Large intestine (tissue), 12 donors: ENCODE measurements at places on chromosomes 7 and 10. TPM values are rescaled to one million over a fixed set of nuclear protein-coding genes. Genes with fewer than 3 reads are reported as not detected.

DNA sequence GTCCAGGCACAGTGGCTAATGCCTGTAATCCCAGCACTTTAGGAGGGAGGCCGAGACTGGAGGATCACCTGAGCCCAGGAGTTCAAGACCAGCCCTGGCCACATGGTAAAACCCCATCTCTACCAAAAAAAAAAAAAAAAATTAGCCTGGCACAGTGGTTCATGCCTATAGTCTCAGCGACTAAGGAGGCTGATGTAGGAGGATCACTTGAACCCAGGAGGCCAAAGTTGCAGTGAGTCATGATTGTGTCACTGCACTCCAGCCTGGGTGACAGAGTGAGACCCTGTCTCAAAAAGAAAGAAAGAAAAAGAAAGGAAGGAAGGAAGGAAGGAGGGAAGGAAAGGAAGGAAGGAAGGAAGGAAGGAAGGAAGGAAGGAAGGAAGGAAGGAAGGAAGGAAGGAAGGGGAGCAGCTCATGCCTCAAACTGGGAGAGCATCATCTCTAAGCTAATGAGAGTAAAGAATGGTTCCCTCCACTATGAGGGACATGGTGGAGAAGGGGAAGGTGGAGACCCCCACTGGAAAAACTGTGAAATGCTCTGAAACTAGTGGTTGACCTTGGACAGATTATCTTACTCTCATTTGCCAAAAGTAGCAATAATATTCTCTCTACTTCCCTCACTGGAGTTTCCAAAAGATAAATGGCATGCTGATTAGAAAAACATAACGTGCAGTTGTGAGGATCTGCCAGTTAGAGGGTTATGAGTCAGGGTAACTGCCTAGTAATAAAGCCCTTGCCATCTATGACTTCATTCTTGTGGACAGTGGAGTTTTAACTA lies 16.8 kb downstream of the GIMAP5 start:
- no peak overlapping the region for H3K27ac ChIP-seq
- peaks cover 5% of the 10 kb centered on the region for H3K27me3 ChIP-seq
- no peak for DNase-seq
- no peaks in the 10 kb centered on the region for H3K36me3 ChIP-seq

- H3K36me3 ChIP-seq: no peaks in the 10 kb centered on the region
- DNase-seq: no peak
- no peak overlapping the region for H3K4me3 ChIP-seq
- no peak overlapping the region for H3K27ac ChIP-seq
These were observed 554.2 kb downstream of the PARD3 start for GRCh38 chr10:34260904-34261303.

DNA sequence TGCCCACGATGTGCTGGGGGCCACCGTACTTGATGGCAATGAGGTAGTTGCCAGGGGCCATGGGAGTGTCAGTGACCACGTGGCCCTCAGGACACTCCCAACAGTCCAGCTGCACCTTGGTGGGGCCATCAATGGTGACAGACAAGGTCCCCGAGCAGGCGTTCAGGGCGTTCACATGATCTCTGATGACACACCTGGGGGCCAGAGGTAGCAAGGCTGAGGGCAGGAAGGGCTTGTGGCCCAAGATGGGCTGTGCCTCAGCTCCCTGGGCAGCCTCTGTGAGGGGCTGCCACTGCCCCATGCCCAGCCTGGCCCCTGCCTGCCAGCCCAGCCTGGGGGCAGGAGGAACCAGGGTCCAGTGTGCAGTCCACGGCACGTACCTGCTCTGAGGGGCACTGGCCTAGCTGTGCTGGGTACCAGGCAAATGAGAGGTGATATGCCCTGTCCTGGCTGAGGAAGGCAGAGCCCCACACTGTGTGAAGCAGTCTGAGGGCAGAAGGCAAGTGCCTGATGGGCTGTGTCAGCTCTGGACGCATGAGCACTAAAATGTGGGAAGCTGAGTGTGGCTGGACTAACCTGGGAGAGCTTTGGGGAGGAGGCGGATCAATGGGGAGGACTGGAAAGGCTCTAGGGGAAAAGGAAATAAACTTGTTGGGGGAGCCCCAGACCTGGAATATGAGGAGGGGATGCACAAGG lies 3.5 kb upstream of the KCP start:
- DNase-seq: no peak
- peaks cover 13% of the 10 kb centered on the region for H3K4me1 ChIP-seq
- no peak overlapping the region for H3K4me3 ChIP-seq
- H3K27ac ChIP-seq: no peak overlapping the region

DNA sequence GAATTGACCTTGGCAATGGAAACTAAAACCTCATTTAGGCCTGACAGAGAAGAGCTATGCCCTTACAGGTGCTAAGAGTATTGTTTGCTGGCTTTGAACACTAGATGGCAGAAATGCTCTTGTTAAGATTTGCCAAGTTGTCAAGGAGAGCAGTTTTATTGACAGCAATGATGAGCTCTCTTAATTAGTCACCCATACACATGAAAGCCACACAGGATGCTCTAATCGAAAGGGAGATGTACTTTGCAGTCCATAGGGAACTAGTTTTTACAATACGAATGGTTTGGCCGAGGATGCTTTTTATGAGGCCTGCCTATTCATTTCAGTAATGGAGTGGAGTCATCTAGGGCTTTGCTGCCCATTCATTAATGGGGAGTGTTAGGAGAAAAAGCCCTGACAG lies 45.4 kb upstream of the MBL2 start:
- H3K4me3 ChIP-seq: no peak overlapping the region
- peaks cover 6% of the 10 kb centered on the region for H3K4me1 ChIP-seq
- no peak overlapping the region for H3K27ac ChIP-seq
- DNase-seq: peak; percentile 68
- no peaks in the 10 kb centered on the region for H3K36me3 ChIP-seq

- H3K4me1 ChIP-seq: no peaks in the 10 kb centered on the region
- DNase-seq: no peak
- no peaks in the 10 kb centered on the region for H3K27me3 ChIP-seq
- no peak overlapping the region for H3K27ac ChIP-seq
- H3K4me3 ChIP-seq: no peak overlapping the region
- no peaks in the 10 kb centered on the region for H3K36me3 ChIP-seq
These were observed 58.8 kb upstream of the LANCL2 start for GRCh38 chr7:55306331-55306730.

DNA sequence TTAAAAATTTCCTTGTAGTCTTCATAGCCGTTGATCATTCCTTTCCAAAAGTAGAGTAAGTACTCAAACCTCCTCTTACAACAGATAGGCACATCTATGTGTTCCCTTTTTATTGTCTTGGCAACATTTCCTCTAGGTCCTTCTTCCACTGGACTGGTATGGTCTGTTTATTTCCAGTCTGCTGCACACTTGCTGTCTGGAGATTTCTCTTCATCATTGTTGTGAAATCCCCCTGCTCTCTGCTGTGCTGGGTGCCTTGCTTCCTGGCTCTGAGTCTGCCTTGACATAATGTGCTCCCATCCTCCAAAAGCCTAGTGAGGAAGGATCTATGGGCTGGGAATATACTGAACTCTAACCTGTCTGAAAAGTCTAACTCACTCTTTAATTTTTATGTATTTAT lies 545.3 kb upstream of the VSTM2A start:
- no peaks in the 10 kb centered on the region for H3K4me1 ChIP-seq
- no peaks in the 10 kb centered on the region for H3K36me3 ChIP-seq
- no peak for DNase-seq
- no peaks in the 10 kb centered on the region for H3K27me3 ChIP-seq
- no peak overlapping the region for H3K27ac ChIP-seq
- no peak overlapping the region for H3K4me3 ChIP-seq

DNA sequence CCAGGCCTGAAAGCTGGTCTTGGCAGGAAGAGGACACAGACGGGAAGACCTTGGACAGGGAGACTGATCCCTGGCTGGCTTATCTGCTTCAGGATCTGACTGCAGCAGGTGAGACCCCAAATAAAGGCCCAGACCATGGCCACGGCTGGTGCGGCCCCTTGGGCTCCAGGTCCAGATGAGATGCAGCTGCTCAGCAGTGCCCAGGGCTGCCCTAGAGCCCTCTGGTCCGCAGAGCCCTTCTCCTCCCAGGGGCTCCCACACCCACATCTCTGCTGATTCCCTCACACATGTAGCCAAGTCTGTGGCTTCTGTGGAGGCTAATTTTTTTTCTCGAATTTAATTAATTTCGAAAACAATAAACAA lies 46.3 kb downstream of the VIPR2 start:
- no peaks in the 10 kb centered on the region for H3K27me3 ChIP-seq
- no peak overlapping the region for H3K27ac ChIP-seq
- no peaks in the 10 kb centered on the region for H3K36me3 ChIP-seq
- DNase-seq: no peak
- H3K4me3 ChIP-seq: no peak overlapping the region

ADRA2A gene
- polyA plus RNA-seq: 5.4 TPM

EPHA1 gene
- 42.5 TPM for polyA plus RNA-seq

ASB15 gene
- polyA plus RNA-seq: 0.07 TPM

SEMA3A gene
- polyA plus RNA-seq: 11.7 TPM

GIMAP6 gene
- 10.7 TPM for polyA plus RNA-seq
